H1 (cell line): ENCODE measurements at places on chromosomes 5 and 9.

GRCh38 chr9:14352503-14352902 is 38.6 kb upstream of the NFIB start:
- DNase-seq = no peak

DNA sequence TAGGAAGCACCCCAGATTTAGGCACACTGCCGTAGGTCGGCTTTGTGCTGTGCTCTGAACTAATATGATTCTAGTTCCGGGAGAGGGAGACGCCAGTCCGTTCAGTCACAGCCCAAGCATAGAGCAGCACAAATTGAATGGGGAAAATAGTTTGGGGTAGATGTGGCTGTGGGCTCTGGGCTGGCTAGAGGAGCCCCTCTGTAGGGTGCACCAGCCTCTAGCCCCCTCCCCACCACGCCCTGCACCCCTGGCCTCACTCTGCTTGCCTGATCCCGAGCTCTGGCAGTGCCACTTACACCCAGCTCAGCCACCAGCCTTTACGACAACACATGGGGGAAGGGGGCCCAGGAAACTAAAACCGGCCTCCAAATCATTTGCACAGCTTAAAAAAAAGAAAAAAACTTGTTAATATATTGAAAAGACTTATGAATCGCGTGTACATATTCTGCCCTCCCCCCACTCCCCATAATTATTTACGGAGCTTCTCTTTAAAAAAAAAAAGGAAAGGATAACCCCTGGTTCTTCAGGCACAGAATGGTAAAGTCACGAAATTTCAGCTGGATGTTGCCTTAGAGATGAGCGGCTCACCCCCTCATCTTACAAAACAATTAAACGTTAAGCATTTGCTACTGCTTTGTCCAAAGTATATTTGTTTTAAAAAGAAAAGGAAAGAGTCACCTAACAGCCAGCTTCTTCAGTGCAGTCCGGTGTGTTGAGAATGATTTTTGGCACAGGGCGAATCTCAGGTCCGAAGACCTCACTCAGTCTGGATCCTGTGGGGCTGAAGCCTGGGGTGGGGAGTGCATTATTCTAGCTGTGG is 3.5 kb downstream of the LMX1B start:
- DNase-seq = no peak

- DNase-seq = no peak
Measured at GRCh38 chr5:146307796-146308195, 30.8 kb upstream of the POU4F3 start.

GRCh38 chr9:86303316-86303975 is 21.1 kb upstream of the ISCA1 start:
- DNase-seq = no peak

GRCh38 chr5:126301056-126301455 is 122.2 kb upstream of the GRAMD2B start:
- DNase-seq = no peak

- DNase-seq = peak; percentile 41
Measured at GRCh38 chr5:124743602-124744169, 2.8 kb downstream of the ZNF608 start.

- no peak for DNase-seq
Measured at GRCh38 chr9:6969805-6970204, 212.0 kb downstream of the KDM4C start.

DNA sequence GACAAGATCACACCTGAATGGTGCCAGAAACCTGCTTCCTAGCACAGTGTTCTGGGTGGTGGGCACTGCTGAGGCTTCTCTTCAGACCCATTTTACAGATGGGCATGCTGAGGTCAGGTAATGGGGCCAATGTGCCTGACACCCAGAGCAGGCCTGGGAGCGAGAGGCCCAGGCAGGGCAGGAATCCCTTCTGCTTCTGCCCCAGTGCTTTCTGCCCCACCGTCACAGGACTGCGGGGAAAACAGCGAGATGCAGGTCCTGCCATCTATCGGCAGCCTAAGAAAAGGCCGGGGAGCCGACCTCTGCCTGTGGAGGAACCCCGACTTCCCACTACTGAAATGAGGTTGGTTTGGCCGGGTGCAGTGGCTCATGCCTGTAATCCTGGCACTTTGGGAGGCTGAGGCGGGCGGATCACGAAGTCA is 22.8 kb upstream of the RNU6ATAC start:
- DNase-seq = no peak

DNA sequence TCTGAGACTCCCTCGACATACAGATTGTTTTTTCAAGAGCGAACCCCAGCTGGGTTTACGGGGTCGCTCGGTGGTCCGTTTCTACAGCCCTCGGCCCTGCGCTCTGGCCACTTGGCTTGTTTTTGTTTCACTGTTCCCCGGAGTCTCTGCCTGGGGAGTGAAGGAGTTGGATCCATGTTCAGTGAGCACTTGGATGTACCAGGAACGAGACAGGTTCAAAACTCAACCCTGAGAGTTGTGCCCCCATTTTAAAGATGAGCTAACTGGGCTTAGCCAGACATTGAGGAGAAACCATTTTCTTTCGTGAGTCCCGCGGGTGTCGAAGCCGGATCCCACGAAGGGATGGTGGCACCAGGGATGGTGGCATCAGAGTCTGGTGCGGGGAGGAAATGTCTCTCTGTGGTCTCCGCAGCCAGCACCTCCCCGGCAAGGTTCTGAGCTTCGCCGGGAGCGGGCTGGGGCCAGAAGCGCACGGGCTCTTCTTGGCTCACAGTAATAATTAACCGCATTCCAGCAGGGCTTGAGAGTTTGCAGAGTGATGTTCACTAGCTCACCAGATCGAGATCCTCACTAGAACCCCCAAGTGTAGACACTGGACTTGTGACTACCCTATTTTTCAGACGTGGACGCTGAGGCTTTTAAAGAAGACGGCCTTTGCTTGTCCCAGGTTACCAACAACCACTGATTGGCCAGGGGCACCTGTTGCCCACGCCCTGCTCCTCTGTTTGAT is 1.0 kb downstream of the MSX2 start:
- DNase-seq = no peak

- no peak for DNase-seq
Measured at GRCh38 chr5:65070026-65070425, 301.3 kb downstream of the CWC27 start.

DNA sequence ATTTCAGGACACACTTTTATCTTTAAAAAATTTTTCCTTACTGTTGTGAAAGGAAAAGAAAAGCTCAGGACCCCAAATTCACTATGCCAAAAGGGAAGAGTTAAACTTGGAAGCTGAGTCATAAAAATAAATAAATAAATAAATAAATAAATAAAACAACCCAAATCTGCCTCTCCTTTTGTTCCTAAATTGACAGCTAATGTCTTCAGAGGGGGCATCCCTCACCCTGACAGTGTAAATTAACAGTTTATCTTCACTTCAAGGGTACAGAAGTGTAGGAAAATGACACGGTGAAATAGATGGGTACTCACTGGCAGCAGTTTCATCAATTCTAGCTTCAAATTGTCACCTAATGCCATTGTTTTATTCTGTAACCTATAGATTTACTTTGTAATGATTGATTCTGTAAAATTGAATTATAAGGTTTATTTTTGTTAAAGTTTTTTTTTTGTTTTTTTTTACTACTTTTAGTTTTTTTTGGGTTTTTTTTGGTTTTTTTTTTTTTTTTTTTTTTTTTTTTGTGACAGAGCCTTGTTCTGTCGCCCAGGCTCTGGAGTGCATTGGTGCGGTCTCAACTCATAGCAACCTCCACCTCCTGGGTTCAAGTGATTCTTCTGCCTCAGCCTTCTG is 18.5 kb upstream of the ANXA1 start:
- DNase-seq = no peak

DNA sequence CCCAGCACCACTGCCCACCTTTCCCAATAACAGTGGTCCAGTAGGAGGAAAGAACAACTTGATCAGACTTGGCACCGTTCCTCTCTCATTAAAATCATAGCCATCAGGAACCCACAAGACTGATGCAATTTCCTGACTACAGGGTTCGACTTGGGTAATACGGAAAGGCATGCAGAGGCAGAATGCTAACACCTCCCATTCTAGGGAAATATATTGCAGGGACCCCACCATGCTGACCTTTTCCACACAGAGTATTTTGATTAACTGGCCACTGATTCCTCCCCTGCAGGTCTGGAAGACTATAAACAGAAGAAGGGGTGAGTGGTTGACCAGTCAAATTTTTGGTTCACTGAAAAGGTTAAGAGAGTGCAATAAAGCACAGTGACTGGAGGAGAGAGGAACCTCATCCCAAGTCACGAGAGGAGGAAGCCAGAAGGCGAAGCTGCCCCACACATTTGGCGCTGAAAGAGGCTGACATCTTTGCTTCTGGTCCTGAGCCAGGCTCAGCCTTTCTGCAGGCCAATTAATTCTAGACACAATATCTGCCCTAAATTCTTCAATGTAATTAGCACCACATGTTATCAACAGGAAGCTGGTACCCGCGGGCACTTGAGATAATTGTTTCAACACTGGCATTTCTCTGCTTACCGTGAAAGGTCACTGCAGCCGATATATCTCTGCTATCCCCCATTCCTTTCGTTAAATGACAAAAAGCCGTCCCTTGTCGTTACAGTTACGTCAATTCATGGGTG is 64.7 kb upstream of the SPOCK1 start:
- DNase-seq = no peak
